8988T (cell line): ENCODE measurements at places on chromosomes 5 and 9.

GRCh38 chr5:10964806-10965205 is 203.8 kb upstream of the DAP start:
- DNase-seq = no peak

- no peak for DNase-seq
These were observed 597.8 kb upstream of the CLINT1 start for GRCh38 chr5:158456756-158457155.

DNA sequence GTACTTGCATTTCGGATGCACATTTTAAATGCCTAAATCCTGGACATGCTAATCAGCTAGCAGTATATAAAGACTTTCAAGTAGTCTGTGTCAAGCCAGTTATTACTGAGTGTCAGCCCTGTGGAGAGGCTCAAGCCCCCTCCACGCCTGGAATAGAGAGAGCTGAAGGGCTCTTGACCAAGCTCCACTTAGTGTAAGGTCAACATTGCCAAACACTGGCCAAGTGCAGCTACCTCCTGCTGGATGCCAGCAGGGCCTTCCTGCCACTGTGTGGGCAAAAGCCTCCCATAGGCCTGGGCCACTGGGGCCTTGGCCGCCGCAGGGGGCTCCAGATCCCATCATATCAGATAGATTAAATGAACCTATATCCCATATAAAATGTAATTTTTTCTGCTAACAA is 239.4 kb upstream of the PANK3 start:
- DNase-seq = no peak

GRCh38 chr9:7237473-7238246 is 479.9 kb downstream of the KDM4C start:
- no peak for DNase-seq

- no peak for DNase-seq
These were observed 76.3 kb downstream of the SEMA4D start for GRCh38 chr9:89421595-89421994.

GRCh38 chr5:118440496-118440895 is 547.9 kb downstream of the DTWD2 start:
- DNase-seq = no peak

GRCh38 chr9:69157751-69158466 is 16.2 kb upstream of the TJP2 start:
- no peak for DNase-seq

GRCh38 chr9:28056466-28056865 is 483.2 kb upstream of the C9orf72 start:
- no peak for DNase-seq

GRCh38 chr9:90813523-90813922 is 11.9 kb downstream of the SYK start:
- no peak for DNase-seq
